ENCODE measurements at places on chromosomes 2 and 18.

GRCh38 chr2:71682341-71682740 lies 229.0 kb downstream of the DYSF start:
- DNase-seq: no peak

DNA sequence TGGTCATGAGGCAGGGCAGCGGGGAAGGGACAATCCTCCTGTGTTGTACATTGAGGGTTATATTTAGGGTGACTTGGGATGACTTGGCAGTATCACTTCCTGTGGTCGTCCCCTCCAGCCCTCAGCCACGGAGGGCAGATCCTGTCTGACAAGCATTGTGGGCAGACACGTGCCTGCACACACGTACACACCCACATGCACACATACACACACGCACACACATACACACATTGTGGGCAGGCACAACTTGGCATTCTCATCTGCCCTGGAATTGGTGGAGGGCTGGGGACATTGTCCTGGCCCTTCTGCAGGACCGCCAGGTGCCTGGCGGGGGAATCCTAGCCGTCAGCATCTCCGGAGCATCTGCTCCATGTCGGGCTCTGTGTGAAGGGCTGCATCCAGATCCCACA lies 47.6 kb downstream of the ODC1 start:
- DNase-seq: no peak

DNA sequence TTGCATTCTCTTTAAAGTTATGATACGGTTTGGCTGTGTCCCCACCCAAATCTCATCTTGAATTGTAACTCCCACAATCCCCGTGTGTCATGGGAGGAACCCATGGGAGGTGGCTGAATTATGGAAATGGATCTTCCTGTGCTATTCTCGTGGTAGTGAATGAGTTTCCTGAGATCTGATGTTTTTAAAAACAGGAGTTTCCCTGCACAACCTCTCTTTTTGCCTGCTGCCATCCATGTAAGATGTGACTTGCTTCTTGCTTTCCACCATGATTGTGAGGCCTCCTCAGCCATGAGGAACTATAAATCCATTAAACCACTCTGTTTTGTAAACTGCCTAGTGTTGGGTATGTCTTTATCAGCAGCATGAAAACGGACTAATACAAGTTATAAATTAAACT lies 37.5 kb upstream of the SESTD1 start:
- DNase-seq: no peak

GRCh38 chr2:198775737-198776136 lies 682.0 kb downstream of the SATB2 start:
- no peak for DNase-seq

GRCh38 chr18:65409261-65409660 lies 341.6 kb upstream of the CDH7 start:
- no peak for DNase-seq

- no peak for DNase-seq
Observed at GRCh38 chr18:66972681-66973080, 368.8 kb upstream of the CDH19 start.

- no peak for DNase-seq
Observed at GRCh38 chr2:98134172-98135005, 47.4 kb downstream of the VWA3B start.

Data from cerebellar nuclear complex (tissue), 1 donor.